ENCODE measurements at places on chromosomes 3 and 15.

DNA sequence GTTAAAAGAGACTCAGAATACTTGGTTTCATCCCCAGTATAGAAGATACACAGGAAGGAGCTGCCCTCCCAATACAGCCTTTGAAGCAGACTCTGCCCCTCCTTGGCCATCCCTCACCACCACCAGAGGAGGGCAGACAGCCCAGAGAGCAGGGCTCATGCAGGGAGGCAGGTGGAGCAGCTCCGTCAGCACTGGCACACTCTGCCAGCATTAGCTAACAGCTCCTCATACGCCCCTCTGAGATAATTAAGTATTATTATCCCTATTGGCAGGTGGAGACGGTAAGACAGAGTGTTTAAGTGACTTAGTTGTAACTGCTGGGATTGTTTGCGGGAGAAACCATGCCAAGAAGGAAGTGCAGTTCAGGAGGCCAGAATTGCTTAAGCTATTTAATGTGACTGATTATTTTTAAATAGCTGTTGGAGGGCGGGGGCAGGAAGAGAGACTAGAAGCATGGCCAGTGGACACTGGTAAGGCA lies 434.0 kb downstream of the EPHB1 start:
- DNase-seq, result no peak

- no peak for DNase-seq
Measured at GRCh38 chr3:105608623-105609022, 241.9 kb downstream of the ALCAM start.

DNA sequence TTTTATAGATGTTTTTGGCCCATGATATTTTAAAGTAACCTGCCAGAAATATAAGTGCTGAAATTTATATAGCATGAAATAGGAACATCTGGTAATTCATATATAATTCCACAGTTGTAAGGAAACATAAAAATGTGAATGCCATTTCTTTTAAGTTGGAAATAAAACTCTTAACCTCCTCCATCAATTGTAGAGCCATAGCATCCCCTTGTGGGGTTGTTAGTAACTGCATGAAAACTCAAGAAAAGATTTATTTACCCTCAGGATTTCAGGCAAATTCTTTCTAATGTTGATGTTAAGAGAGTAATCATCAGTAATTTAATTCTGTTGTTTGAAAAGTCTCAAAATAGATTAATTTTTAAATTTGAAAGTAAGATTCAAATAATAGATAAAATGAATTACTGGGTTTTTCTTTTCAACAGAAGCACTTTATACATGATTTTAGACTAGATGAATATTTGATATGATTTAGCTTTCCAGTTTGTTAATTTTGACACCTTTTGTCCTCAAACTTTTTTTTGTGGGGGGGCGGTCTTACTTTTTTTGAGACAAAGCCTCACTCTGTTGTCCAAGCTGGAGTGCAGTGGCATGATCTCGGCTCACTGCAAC lies 74.7 kb downstream of the RASA2 start:
- DNase-seq, result peak; percentile 42

DNA sequence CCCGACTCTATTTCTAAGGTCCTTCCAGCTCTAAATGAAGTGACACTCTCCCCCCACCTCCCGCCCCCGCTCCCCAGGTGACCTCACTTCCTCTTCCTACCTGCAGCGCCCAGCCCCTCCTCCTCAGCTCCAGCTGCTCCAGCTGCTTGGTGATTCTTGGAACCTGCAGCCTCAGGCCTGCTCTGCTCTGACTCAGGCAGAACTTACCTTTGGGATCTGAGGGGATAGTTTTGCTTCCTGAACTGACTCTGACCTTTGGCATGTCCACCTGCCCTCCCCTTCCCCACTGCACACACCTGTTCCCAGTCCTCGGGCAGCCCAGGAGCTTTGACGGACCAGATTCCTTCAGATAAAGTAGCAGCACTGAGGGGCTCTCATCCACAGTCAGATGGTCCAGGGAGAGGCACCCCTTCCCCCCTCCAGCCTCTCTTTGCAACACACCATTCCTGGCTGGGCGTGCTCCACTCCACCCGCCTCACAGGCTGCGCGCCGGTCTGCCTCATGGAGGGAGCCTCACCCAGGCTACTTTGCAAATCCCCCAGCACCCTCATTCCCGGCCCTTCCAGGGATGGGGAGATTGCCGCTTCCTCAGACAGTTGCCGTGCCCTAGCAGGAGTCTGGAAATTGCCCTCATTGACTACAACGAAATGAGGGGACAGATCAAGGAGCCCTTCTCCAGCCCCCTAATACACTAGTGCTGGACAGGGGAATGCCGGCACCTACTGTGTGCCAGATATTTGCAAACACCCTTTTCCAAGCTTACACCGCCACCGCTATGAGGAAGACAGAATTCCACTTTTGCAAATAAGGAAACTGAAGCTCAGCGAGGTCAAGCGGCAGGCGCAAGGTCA lies 692 bp upstream of the C15orf39 start:
- no peak for DNase-seq

- no peak for DNase-seq
Measured at GRCh38 chr3:5217824-5218595, 30.5 kb downstream of the EDEM1 start.

- DNase-seq, result no peak
Measured at GRCh38 chr3:138434875-138435772, 708 bp downstream of the ESYT3 start.

DNA sequence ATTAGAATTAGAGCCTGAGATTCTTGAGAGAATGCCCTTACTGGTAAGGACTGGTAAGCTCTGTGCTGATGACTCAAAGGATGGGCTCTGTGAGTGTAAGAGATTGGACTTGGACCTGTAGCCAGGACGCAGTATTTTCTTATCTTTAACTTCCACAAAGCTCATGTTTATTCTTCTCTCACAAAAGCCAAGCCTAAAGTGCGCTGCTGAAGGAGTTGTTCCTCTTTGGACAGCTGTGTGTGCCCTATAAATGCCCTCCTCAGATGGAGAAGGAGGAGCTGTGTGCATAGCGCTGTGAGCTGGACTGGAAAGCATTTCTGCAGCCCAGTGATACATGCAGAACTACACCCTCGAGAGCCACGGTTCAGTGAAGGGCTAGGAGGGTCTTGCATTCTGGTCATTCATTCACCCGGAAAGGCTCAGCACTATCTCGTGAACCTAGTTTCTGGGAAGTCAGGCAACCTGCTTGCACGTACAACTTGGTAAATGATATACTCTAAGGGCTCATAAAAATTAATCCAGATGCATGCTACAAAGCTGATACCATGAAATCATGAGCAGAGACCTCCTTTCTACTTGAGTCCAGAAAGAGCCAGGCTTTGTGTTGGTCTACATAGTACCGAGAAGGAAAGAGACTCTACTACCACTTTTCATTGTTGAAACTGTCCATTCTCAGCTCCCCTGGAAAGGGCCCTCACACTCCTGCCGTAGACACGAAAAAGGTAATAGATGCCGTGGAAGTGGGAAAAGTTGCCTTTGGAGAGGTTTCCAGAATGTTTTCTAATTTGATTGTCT lies 103.0 kb upstream of the TBL1XR1 start:
- DNase-seq, result no peak

GRCh38 chr3:80734483-80734882 lies 966.7 kb upstream of the ROBO1 start:
- no peak for DNase-seq

DNA sequence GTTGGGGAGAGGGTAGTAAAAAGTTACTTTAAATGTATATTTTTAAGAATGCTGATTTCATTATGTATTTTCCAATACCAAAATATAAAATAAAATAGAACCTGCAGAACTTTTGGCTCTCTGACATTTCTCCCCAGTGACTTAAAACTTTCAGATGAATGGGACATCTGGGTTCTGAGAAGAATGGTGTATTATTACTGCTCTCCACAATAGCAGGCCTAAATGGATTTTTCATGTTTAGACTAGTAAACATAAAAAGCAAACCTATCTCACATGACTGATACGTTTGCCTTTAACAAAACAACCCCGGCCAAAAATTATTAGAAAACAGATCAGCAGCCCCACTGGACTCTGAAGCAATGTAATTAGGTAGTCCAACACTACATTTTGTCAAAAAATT lies 73.8 kb downstream of the FHIT start:
- DNase-seq, result no peak

DNA sequence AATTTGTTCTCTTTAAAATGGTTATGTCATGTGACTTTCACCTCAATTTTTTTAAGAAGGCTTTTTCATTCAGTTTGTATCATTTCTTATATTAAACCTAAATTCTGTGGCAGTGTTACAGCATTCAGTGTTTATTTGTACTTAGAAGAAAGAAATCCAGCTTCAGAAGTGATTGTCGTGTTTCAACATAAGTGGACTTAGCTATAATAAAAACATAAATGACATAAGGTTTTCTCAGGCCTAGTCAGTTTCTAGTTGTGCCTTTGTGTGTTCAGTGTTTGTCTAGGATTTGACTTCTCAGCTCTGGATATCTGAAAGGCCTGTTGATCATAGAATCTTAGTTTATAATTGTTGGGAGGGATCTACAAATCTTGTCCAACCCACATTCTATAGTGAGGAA lies 80.5 kb downstream of the STT3B start:
- no peak for DNase-seq

DNA sequence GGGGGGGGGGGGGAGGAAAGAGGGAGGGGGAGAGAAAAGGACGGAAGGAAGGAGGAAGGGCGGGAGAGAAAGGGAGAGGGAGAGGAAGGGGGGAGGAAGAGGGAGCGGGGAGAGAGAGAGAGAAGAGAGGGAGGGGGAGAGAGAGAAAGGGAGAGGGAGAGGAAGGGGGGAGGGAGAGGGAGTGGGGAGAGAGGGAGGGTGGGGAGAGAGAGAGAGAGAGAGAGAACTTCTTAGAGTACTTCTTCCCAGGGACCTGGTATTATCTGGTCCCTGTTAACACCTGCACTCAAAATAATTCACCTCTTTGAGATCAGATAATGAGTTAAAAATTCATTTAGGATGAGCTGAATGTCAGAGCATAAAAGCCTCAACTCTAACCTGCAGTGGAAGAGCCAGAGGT lies 1.1 kb downstream of the SEC13 start:
- no peak for DNase-seq

- DNase-seq, result peak; percentile 31
Measured at GRCh38 chr15:99424978-99425656, 140.7 kb upstream of the MEF2A start.

DNA sequence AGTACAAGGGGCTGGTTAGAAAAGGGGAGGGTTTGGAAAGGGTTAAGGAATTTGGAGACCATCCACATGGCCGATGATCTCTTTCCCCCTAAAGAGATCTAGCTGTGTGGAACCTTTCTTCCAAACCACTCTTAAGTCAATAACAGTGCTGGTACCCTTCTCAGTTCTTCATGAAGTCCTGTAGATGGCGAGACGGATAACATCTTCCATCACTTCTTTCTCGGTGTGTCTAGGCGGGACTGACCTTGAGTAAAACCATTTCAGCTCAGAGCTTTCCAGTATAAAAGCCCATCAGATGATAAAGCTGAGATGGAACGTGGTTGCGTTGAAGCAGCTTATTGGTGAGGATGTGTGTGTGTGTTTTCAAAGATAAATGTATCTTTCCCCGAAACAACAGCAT lies 151.5 kb upstream of the BHLHE40 start:
- DNase-seq, result no peak

- DNase-seq, result no peak
Measured at GRCh38 chr3:162740941-162741596, 1244.5 kb downstream of the OTOL1 start.

- DNase-seq, result no peak
Measured at GRCh38 chr3:156602424-156602823, 47.5 kb upstream of the SSR3 start.
